GM23338 (cell line): ENCODE measurements at places on chromosomes 1 and 21.

DNA sequence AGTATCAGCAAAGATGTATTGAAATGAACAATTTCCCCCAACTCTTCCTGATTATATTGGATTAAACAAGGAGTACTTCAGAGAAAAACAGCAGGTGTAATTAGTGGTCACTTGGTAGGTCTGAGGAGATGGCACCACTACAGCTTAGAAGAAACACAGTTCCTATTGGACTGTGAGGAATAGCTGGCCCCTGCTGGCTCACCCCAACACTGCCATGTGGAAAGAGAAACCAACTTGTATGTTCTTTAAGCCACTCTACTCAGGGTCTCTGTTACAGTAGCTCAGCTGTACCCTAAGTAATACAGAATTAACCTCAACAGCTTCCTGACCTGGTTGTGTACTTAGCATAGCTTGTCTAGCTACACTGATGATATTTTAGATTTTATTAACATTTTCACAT is 26.5 kb upstream of the MTR start:
- DNase-seq = peak; percentile 17

- no peak for DNase-seq
Measured at GRCh38 chr1:183600634-183601033, 10.4 kb upstream of the NCF2 start.

- no peak for DNase-seq
Measured at GRCh38 chr1:82177192-82177591, 376.5 kb downstream of the ADGRL2 start.

DNA sequence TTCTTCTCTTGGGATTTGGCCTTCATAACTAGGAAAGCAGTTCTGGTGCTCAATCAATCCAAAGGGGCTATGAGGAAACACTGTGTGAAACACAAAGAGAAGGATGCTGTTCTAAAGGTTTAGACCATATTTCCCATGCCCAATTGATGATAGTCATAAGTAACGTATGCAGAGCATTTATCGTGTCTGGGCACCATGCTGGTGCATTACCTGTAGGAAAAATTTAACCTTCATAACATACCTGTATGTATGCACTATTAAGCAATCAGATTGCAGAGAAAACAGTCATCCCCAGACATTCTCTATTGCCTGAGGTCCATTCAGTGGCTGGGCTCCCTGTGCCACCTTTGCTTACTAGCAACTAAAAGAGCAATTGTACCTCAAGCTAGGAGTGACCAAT is 381.4 kb downstream of the PLPP3 start:
- no peak for DNase-seq

- peak; percentile 94 for DNase-seq
Measured at GRCh38 chr1:29453502-29454240, 217.3 kb downstream of the PTPRU start.

DNA sequence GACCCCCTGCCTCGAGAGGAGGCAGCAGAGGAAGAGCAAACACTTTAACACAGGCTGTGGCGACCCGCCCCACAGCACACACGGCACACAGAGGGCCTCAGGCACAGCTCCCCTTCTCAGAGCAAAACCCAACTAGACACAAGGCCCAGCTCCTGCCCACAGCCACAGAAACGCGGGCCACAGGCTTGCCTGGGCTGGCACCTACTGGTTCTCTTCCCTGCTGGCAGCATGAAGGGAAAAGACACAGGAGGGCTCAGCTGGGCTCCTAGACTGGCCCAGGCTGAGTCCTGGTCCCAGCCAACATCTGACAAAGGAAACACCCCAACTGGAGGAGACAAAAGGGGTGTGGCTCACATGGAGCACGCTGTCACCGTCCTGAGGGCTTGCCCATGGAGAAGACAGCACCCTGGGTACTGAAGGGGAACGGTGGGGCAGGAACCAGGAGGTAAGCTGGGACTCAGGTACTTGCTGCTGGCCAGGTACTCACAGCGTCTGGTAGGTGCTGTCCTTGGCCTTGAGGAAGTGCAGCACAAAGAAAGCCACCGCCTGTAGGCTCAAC is 3.5 kb downstream of the CD164L2 start:
- no peak for DNase-seq

DNA sequence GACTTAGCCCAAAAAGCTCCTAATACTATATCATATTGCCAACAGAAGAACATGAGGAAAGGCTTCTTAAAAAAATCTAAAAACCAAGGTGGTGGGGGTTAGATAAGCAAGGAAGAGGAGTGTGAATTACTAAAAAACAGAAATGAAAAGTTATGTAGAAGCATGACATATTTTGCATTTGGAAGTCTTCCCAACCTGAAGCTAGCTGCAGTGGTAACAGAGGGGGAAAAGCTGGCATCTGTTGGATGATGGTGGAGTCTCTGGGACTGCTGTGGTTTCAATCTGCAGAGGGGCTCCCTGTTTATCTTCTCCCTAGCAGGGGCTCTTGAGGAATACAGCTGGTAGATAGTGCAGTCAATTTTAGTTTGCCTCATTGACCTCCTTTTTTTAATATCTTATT is 249.2 kb upstream of the KIAA0040 start:
- no peak for DNase-seq

GRCh38 chr1:153617663-153618062 is 1.5 kb upstream of the S100A14 start:
- peak; percentile 60 for DNase-seq

GRCh38 chr1:61182049-61182448 is 99.7 kb downstream of the NFIA start:
- DNase-seq = no peak

DNA sequence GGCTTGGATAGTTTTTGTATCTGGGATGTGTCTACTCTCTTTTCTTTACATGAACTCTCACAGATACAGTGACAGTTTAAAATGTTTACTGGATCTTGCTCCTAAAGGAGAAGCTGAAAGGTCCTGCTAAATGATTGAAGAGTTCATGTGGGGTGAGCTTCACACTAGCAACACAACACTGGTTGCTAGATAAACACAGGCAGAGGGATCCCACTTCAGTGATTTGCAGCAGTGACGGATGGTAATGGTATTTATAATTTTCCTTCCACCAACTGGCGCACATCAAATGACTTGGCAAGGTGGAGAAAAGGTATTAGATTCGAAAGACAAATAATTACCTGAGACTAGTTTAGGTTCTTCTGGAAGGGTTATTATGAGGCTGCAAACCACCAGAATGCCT is 270.2 kb downstream of the TBX15 start:
- no peak for DNase-seq

- peak; percentile 92 for DNase-seq
Measured at GRCh38 chr1:205658943-205659581, 21.2 kb downstream of the SLC45A3 start.

DNA sequence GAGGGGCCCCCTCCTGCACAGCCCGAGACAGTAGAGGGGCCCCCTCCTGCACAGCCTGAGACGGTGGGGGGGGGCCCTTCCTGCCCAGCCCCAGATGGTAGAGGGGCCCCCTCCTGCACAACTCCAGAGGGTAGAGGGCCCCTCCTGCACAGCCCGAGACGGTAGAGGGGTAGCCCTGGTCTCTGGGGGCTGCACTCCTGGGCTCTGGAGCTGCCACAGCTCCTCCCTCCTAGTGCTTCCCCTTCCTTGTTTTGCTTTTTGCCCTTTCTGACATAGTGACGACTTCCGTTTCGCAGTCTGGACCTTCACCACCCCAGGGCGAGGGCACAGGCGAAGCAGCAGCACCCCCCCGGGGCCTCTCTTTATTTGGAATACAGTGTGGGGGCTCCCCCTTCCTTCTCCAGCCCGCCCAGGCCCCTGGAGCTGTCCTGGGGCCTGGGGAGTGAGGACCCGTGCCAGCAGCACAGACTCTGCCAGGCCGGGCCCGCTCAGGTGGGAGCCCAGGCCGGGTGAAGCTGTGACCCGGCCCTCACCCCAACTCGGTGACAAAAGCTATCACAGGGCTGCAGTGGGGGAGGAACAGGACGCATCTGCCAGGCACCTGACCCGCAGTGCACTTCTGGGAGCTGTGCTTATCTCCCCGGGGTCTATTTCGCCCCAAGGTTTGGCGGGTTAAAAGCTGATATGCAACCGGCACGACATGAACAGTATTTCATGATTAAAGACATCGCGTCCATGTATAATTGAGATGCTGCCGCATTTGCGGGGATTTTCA is 1.1 kb upstream of the PRXL2B start:
- peak; percentile 72 for DNase-seq

DNA sequence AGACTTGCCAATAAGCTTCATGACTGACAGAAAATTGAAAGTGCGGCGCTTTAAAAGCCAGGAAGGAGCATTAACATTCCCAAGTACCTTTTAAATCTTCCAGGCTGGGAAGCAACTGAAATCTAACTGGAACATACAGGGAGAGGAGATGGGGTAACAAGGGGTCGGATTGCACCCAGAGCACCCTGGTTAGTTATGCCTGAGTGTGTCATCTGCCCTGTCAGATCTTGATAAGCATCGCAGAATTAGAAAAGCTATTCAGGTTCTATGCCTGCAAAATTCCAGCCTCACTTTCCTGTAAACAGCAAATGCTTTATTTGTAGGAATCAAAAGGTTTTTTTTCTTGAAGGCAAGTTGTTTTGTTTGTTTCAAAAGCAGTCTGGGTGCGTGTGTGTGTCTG is 58.5 kb downstream of the SERBP1 start:
- no peak for DNase-seq

DNA sequence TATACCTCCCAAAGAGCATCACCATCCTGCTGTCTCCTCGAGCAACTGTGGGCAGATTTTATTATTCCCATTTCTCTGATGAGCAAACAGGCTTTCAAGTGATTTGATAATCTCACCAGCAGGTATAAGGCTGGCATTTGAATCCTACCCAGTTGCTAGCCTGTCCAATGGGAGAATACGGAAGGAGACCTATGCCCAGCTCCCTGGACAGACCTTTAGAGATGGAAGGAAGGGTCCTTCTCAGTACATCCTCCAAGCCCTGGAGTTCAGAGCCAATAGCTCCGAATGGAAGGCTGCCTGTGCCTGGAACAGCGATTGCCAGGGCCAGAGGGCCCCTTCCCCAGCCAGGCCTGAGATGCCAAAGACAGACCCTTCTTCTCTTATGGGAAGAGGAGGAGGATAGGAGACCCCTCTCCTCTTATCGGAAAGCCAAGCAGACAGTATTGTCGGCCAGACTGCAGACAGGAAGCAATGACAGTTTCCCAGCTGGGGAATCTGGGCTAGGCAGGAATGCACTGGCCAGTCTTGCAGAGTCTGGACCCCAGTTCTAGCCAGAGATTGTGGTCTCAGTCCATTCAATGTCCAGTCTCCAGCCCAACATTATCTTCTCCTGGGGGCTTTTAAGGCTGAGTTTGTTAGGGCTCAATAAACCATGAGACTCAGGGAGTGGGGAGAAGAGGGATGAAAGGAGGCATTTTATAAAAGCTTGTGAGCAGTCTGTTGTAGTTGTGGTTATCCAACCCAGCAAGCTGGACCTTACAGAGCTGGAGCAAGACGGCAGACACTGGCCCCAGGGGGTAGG is 2.0 kb downstream of the IFFO2 start:
- no peak for DNase-seq

DNA sequence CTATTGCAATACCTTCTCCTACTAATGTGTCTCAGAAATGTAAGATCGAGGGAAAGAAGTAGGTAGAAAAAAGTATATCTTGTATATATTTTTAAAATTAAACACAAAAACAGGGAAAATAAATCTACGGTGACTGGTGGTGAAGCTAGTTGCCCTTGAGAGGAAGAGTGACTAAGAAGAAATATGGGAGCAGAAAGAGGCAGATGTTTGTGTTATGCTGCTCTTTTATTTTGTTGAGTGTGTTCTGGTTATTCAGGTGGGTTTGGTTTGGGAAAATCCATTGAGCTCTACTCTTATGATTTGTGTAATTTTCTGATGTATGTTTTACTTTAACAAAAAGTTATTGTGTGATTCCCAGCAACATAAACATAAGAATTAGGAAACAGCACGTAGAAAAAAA is 444.9 kb upstream of the B3GALT2 start:
- DNase-seq = no peak

GRCh38 chr1:113912594-113913311 is 7.6 kb downstream of the DCLRE1B start:
- no peak for DNase-seq

GRCh38 chr1:156848461-156849150 is 10.3 kb downstream of the INSRR start:
- peak; percentile 85 for DNase-seq

GRCh38 chr1:231190456-231190855 is 28.6 kb downstream of the TRIM67 start:
- DNase-seq = no peak

DNA sequence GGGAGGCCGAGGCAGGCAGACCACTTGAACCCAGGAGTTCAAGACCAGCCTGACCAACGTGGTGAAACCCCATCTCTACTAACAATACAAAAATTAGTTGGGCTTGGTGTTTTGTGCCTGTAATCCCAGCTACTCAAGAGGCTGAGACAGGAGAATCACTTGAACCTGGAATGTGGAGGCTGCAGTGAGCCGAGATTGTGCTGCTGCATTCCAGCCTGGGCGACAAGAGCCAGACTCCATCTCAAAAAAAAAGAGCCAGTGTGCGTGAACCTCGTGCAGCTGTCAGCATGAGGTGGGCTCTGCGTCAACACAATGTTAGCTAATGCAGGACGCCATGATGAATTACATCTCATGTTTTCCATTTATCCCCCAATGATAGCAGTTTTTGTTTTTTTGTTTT is 110.7 kb upstream of the SLC45A1 start:
- DNase-seq = no peak

GRCh38 chr1:91567583-91567982 is 66.9 kb downstream of the CDC7 start:
- no peak for DNase-seq

DNA sequence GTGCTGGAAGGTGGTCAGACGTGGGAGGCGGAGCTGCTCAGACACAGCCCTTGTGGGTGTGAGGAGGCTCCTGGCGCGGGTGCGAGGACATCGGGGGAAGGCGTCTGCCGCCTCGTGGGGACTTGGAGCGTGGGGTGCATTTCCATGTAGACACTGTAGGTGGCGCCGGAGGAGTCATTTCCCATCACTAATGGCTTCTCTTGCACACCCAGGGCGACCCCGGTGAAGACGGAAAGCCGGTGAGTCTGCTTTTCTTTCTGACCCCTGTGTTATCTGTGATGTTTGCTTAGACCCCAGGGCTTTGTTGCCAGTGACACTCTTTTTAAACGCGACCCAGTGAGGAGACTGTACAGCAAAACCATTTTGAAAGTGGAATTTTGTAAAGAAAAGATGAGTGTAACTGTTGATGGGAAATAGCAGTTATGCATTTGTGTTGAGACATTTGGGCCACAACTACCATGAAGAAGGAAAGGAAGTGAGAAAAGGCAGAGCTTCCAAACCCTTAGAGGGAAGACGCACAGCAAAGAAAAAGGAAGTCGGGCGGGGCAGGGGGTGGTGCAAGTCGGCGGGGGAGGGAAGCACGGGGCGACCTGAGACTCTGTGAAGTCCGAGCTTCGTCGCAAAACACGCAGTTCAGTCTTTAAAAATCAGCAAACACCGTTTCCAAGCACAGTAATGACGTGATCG is 64.0 kb downstream of the SLC19A1 start:
- DNase-seq = peak; percentile 84

DNA sequence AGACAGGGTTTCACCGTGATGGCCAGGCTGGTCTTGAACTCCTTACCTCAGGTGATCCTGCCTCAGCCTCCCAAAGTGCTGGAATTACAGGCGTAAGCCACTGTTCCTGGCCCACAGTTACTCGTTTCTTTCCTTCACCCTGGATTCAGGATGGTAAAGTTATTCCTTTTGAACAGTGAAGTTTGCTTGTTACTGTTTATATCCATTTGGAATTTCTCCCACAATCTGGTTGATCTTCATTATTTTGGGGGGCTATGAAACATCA is 43.0 kb downstream of the WDR4 start:
- no peak for DNase-seq
